ENCODE measurements at places on chromosomes 12 and 14. TPM values are rescaled to one million over a fixed set of nuclear protein-coding genes. Genes with fewer than 3 reads are reported as not detected.

GRCh38 chr14:61435563-61436337, 114.4 kb downstream of the PRKCH start:
- no peak overlapping the region for H3K4me3 ChIP-seq
- peak overlapping the region; percentile 2 for H3K27ac ChIP-seq
- no peaks in the 10 kb centered on the region for H3K36me3 ChIP-seq
- peak; percentile 16 for DNase-seq
- H3K27me3 ChIP-seq = no peaks in the 10 kb centered on the region

DNA sequence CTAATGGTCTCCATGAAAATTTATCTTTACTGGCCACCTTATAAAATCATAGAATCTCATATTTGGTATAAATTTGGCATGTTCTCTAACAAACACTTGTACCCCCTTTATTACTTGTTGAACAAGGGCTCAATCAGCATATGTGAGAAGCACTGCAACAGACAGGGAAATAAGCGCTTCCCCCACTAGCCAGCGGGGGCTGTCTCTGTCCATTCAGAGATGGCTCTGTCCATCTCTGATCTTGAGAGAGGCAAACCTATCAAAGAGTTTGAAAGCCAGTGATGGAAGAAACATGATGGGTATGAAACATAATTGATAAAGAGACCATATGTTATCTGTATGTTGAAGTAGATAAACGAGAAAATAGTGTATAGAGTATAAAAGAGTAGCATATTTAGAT, 326.8 kb downstream of the PDZRN4 start:
- no peak overlapping the region for H3K27ac ChIP-seq
- DNase-seq = no peak
- H3K27me3 ChIP-seq = no peaks in the 10 kb centered on the region
- no peaks in the 10 kb centered on the region for H3K36me3 ChIP-seq
- no peak overlapping the region for H3K4me3 ChIP-seq

- no peaks in the 10 kb centered on the region for H3K27me3 ChIP-seq
- H3K4me1 ChIP-seq = no peaks in the 10 kb centered on the region
- no peaks in the 10 kb centered on the region for H3K36me3 ChIP-seq
- peak; percentile 8 for DNase-seq
Observed at GRCh38 chr14:67420102-67420739, 8.3 kb upstream of the PLEK2 start.

DNA sequence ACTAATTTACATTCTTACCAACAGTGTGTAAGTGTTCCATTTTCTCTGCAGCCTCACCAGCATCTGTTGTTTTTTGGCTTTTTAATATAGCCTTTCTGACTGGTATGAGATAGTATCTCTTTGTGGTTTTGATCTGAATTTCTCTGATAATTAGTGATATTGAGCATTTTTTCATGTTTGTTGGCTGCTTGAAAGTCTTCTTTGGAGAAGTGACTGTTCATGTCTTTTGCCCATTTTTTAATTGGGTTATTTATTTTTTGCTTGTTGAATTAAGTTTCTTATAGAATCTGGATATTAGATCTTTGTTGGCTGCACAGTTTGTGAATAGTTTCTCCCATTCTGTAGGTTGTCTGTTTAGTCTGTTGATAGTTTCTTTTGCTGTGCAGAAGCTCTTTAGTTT, 48.0 kb upstream of the OR6J1 start:
- H3K27me3 ChIP-seq = peaks cover 6% of the 10 kb centered on the region
- DNase-seq = no peak
- H3K27ac ChIP-seq = no peak overlapping the region
- H3K4me1 ChIP-seq = no peaks in the 10 kb centered on the region
- no peaks in the 10 kb centered on the region for H3K36me3 ChIP-seq

Gene FAM90A1
- total RNA-seq = not detected

Gene DDHD1
- total RNA-seq = 47.0 TPM

Gene CCDC38
- total RNA-seq = 0.23 TPM

Gene ANKRD33
- total RNA-seq = not detected
